Activated CD4-positive, alpha-beta T cell treated with anti-CD3 and anti-CD28 coated beads for 4 hours (primary cell): ENCODE measurements at places on chromosomes 3 and 15.

DNA sequence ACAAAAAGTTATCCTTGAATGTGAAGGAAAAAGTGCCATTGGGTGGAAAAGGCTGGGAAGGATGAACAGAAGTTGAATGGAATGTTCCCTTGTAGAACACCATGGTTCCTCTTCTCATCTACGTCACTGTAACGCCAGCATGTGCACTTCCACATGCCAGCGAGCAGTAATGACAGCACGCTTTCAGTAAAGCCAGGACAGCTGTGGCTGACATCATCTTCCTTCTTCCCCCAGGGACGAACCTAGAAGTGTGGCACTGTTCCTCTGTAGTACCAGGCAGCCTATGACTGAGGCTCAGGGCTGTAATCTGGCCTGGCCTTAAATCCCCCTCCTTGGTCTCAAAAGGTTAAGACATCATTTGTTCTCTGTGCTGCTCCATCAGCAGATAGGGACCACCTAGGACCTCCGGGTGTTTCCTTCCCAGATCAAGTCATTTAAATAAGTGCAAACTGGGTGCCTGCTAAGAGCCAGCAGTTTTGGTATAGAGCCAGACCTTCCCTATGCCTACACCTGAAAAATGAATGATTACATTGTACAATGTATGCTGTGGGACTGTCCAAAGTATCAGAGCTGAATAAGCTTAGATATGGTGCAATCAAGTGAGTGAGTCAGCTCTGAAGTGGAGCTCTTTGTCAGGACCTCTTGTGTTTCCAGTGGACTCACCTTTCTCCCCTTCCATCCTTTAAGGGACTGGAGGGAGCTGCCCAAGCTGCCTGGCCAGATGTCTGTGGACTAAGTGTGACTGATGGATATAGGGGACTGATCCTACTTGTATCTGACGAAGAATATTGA, 5.6 kb upstream of the SRPRB start:
- DNase-seq = no peak

GRCh38 chr3:9777694-9778021, 7.9 kb upstream of the CAMK1 start:
- DNase-seq = no peak

DNA sequence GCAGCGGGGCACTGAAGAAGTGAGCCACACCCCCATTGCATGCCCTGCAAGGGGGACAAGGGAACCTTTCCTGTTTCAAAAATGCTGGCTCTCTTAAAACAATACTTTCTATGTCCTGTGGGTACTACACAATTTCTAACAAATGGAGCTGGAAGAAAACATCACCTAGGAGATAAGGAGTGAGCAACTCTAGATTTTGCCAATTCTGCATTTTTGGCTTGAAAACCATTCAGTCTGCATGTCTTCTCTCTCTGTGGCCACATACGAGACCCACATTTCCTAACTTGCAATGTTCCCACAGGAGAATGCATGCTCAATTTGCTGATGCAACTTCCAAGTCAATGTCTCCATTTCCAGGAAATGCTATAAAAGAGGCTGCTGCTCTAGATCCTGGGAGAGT, 662.0 kb downstream of the SQOR start:
- no peak for DNase-seq

DNA sequence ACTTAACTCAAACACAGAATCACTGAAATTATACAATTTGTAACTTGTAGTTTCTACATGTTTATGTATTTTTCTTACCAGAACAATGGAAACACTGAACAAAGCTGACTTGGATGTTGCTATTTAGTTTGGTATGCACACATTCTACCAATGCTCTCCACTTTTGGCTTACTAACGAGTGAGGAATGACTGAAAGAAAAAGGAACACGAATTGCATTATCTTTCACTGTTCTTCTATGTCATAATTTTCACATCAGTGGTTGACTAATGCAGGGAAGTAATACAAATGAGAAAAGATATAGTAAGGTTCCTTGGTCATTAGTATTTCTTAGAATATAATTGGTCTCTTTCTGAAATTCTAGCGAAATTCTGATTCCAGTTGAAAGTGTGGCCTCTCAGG, 9.8 kb upstream of the CNTN3 start:
- no peak for DNase-seq

DNA sequence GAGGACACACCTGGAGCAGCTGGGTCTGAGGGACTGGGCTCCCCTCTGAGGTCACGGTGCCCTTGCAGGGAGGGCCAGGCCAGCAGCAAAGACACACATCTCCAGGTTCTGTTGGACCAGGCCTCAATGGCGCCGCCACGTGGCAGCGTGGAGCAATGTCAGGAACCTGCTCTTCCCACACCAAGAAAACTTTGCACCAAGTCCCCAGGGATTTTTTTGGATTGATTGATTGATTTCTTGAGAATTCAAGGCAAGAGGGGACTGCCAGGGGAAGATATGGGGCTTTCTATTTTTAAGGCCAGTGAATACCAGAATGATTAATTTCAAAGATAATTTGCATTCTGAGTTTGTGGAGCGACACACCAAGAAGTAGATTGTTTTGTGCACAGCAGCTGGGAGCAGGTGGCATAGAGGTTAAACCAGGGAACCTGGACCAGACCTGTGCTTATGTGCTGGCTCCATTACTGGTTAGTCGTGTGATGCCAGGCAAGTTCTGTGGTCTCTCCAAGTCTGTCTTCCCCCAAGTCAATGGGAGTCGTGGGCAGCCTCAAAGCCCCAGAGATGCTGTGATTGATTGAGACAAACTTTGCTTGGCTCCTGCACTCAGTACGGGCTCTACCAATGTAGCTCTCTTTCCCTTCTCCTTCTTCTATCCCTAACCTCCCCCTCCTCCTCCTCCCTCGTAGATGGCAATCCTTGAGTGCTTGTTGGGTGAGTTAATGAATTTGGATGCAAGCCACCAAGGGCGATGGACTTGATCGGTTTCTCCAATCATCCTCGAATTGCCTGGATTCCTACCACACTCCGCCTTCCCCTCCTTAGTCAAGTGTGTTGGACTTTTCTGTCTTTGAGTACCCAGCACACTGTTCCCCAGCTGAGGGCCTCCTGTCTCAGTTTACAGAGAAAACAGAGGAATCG, 96.2 kb upstream of the TRPM1 start:
- peak; percentile 34 for DNase-seq

DNA sequence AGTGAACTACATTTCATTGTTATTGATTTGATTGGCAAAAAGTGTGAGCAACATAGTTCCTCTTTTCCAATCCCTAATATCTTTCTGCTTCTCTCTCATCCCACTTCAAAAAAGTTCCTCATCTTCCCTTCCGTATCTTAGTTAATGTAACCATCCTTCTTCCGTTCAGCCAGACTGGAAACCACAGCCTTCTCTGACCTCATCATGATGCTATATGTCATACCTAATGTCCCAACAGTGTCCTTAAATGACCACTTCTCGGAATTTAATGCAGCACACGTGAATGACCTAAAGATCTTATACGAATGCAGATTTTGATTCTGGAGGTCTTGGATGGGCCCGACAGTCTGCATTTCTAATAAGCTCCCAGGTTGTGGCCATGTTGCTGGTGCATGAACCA, 320.3 kb upstream of the SATB1 start:
- no peak for DNase-seq

DNA sequence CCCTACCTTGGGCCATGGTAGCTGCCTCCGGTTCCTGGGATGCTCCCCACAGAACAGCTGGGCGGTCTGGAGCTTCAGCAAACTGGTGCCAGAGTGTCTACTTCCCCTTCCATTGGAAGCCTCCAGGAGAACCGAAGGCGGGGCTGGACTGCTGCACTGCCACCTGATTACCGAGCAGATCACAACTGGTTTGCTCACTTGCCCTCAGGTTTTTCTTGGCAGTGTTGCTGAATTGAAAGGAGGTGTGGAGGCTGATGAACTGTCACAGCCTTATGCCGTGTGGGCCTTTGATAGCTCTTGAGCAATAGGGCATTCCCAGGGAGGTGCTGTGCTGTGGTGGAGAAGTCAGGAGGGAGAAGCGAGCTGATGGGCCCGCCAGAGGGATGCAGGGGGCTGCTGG, at the start of gene TGM5:
Gene TGM5 (minus strand): TSS at position 95 of the 400 bp plus-strand sequence. CDS start 79 bp downstream, at position 16.
- no peak for DNase-seq

GRCh38 chr15:48992545-48992944, 28.8 kb upstream of the SHC4 start:
- no peak for DNase-seq

DNA sequence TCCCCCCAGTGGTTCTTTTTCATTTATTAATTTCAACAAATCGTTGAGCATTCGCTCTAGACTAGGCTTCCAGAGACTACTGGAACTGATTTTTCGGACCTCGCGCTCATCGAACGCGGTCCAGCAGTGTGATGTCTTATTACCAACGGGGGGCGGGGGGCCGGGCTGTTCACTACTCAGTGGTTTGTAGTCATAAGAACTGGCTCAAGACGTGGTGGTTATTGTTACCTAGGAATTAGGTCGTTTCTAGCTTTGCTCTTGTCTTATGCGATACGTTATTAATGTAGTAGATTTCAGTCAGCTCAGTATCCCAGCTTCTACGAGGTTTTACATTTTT, 858 bp downstream of the RBM5 start:
- peak; percentile 2 for DNase-seq

DNA sequence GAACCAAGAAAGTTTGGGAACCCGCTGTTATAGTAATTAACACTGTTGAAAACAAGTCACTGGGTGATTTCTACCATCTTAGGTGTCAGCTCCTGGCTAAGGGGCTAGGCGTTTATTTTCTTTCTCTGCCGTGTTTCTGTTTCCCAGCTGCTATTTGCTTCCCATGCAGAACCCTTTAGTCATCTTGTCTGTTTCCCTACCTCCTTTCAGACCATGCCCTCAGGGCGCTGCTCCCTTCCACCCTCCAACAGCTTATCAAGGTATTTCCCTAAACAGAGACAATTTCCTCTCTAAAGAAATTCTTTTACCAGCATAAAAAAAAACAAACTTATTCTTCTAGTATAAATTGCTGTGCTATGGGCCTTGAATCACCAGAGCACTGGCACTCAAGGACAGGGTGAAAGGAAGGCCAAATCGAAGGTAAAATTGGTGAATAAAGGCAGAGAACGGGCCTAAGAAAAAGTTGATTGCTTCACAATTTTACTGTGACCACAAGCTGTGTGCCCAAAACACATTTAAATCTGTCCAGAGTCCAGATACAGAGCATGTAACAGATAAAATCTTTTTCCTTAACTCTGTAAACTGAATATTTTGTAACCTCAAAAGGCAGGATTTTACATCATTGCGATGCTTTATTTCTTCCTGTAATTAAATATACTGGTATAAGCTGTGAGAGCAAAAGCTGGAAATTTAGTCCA, 319.2 kb downstream of the ZNF621 start:
- no peak for DNase-seq

GRCh38 chr15:50190723-50191122, 8.7 kb downstream of the SLC27A2 start:
- DNase-seq = no peak

DNA sequence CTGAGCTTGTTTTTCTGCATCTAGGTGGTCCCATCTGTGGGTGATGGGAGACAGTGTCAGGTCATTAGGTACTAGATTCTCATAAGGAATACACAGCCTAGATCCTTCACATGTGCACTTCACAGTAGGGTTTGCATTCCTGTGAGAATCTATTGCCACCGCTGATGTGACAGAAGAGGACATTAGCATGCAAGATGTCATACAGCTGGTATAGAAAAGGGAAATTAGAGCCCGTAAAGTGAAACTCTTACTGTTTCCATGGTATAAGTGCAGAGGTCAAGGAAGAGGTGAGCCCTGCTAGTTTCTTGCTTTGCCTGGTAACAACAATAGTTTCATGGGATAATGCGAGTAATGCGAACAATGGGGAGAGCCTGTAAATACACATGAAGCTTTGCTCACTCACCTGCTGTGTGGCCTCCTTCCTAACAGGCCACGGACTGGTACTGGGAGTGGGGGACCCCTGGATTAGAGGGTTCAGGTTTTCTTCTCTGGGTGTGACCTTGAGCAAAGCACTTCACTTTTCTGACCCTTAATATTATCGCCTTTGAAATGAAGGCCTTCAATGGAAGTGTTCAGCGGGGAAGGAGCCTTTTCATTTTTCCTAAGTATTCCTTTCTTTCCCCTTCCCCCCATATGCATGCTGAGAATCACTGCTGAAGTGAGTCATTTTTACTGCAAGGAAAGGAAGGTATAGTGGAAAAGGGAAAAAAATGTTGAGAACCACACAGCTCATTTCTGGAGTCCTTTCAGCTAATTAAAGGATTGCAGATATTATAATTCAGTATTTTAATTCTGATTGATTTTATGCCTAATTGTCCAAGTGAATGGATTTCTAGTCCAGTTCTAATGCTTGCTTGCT, 286.4 kb downstream of the UBE2E2 start:
- DNase-seq = no peak

DNA sequence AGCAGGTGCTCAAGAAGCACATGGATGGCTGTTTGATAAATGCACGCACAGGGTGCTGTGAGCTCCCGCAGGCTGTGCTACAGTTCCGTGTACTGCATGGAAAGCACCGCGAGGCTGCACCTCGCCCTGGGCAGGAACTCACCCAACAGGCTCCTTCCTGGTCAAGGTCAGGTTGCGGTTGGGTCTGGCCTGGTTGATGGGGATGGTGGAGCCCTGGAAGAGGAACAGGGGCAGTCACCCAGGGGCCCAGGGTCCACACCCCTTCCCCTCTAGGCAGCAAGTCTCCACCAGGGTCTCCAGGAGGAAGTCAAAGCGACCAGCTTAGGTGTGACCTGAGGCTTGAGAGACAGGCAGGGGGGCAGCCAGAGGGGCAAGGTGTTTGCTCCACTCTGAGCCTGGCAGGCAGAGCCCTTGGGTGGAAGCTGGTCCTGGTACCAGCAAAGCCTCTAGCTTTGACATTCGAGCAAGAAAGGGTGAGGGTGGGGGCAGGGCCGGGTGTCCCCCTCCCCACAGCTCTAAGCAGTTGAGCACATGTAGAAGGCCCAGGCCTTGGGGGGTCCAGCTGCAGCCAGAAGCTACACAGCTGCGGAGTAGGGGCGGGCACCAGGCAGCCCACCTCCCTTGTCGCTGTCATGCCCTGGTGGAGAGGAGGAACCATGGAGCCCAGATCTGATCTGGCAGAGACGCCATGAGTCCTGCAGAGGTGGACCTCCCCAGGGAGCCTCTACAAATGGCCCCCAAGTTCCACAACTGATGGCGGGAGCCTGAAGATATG, 46.3 kb upstream of the SLC41A3 start:
- no peak for DNase-seq

- no peak for DNase-seq
These were observed 789.8 kb downstream of the TUSC7 start for GRCh38 chr3:117499189-117499870.

- no peak for DNase-seq
These were observed 59.5 kb upstream of the TSPAN3 start for GRCh38 chr15:77130315-77130930.
